ENCODE measurements at places on chromosomes 7 and 10. TPM values are rescaled to one million over a fixed set of nuclear protein-coding genes. Genes with fewer than 3 reads are reported as not detected.

Gene GIMAP8
- polyA plus RNA-seq, result 12.2 TPM

Gene C7orf33
- polyA plus RNA-seq, result not detected

Gene AOAH
- 14.0 TPM for polyA plus RNA-seq

Gene CFAP69
- polyA plus RNA-seq, result 3.1 TPM

Gene LLCFC1
- not detected for polyA plus RNA-seq

Gene GRID1
- polyA plus RNA-seq, result 2.7 TPM

Gene NKX2-3
- 0.07 TPM for polyA plus RNA-seq

Gene PNLIPRP1
- not detected for polyA plus RNA-seq

Gene PRRT4
- polyA plus RNA-seq, result 0.17 TPM

Gene CPA4
- polyA plus RNA-seq, result 1.7 TPM

Gene CALML5
- not detected for polyA plus RNA-seq

Gene OPALIN
- not detected for polyA plus RNA-seq

Gene AGBL3
- 2.9 TPM for polyA plus RNA-seq

Gene HOXA1
- polyA plus RNA-seq, result 0.88 TPM

Gene UCN3
- polyA plus RNA-seq, result not detected

Gene MYL10
- not detected for polyA plus RNA-seq

Gene SPDYE8
- 0.10 TPM for polyA plus RNA-seq

Gene CUZD1
- polyA plus RNA-seq, result 0.98 TPM

Gene CSGALNACT2
- polyA plus RNA-seq, result 14.8 TPM

Gene PLA2G12B
- polyA plus RNA-seq, result not detected

Gene RET
- 0.75 TPM for polyA plus RNA-seq

Gene CYP3A5
- polyA plus RNA-seq, result 1.3 TPM

All from ovary (tissue), 10 donors.